ENCODE measurements at places on chromosomes 16 and 17. TPM values are rescaled to one million over a fixed set of nuclear protein-coding genes. Genes with fewer than 3 reads are reported as not detected.

Gene FOXN1
- 1.5 TPM for total RNA-seq

Gene SLC12A3
- not detected for total RNA-seq

Gene HS3ST3A1
- not detected for total RNA-seq

Gene ACE
- total RNA-seq, result 7.5 TPM

Gene PRR35
- total RNA-seq, result not detected

Gene SRP68
- 88.0 TPM for total RNA-seq

GRCh38 chr17:14310605-14311004 is 9.7 kb downstream of the HS3ST3B1 start:
- peak; percentile 29 for DNase-seq

- DNase-seq, result no peak
These were observed 11.3 kb downstream of the MMP2 start for GRCh38 chr16:55490301-55490700.

- peak; percentile 92 for DNase-seq
These were observed 21.1 kb downstream of the ARHGAP23 start for GRCh38 chr17:38449364-38449763.

GRCh38 chr17:77107506-77108433 is 33.0 kb upstream of the SEC14L1 start:
- DNase-seq, result no peak

GRCh38 chr17:40873255-40873654 is 6.2 kb upstream of the KRT12 start:
- no peak for DNase-seq

DNA sequence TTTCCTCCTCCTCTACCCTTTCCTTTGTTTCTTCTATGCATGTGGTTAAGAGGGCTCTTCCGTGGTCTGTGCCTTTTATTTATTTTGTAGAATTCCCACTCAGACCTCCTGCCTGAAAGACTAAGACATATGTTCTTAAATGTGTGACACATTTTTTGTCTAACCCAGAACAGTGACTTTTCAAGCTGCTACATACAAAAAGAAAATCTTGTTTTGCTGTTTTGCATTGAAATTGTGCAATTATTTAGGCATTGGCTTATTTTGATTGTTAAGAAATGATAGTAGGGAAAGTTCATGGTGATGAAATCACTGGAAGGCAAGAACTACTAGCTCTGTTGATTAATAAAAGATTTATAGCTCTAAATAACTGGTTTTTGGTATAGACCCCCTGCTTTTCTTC is 76.8 kb downstream of the TUBD1 start:
- DNase-seq, result no peak

- DNase-seq, result no peak
These were observed 23.9 kb downstream of the SRCAP start for GRCh38 chr16:30722916-30723315.
